ENCODE measurements at places on chromosomes 16 and 17. TPM values are rescaled to one million over a fixed set of nuclear protein-coding genes. Genes with fewer than 3 reads are reported as not detected.

DNA sequence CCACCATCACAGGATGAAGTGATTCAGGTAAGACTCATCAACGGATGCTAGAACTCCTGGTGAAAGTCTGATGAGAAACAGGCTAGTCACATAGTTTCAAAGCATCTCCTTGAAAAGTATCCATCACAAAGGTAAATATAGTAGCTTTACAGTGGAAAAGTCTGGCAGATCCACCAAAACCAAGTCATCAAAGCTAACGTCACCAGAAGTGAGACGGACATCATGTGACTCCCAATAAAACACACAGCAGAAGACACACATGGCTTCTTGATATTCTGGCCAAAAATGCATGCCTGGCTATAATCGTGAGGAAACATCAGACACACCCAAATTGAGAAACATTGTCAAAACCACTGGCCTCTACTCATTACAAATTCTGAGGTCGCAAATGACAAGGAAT, 17.9 kb upstream of the TRPV3 start:
- no peak overlapping the region for H3K4me3 ChIP-seq
- H3K27ac ChIP-seq, result no peak overlapping the region
- H3K4me1 ChIP-seq, result no peaks in the 10 kb centered on the region
- H3K36me3 ChIP-seq, result peaks cover 6% of the 10 kb centered on the region

DNA sequence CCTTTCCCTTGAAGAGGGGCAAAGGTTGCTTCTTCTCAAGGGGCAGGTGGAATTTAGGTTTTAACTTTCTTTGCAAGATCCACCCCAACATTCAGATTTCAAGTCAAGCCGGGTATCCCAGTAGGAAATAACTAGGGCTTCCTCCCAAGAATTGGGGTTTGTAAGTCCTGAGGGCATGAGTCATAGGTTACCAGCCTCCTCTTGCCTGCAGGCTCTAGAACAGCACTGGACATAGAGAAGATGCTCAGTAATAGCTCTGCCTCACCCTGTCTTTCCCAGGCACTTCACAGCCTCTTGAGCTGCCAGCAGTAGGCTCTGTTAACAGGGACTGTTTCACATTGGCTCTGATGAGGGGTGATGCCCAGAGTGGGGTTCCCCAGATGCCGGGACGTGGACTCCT, 35.8 kb upstream of the ZFP90 start:
- H3K27me3 ChIP-seq, result peaks cover 8% of the 10 kb centered on the region
- H3K27ac ChIP-seq, result no peak overlapping the region
- no peaks in the 10 kb centered on the region for H3K4me1 ChIP-seq
- no peaks in the 10 kb centered on the region for H3K36me3 ChIP-seq
- no peak overlapping the region for H3K4me3 ChIP-seq

DNA sequence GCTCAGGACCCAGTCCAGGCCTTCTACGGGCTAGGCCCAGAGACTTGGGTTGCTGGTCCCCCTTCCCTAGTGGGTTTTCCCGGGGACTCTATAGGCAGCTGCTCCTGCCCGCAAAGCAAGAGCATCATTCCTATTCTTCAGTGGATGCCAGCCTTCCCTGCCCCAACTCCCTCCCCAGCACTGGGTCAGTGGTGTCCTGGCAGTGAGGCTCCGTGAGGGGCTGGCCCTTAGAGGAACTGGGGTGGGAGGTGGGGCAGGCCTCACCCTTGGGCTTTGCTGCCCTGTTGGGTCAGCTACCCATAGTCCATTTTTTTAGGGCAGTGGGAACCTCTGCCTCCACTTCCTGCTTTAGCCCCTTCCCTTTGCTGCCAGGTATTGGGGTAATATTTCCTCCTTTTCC, 7.9 kb upstream of the PLEKHG4 start:
- no peaks in the 10 kb centered on the region for H3K27me3 ChIP-seq
- DNase-seq, result no peak
- H3K27ac ChIP-seq, result no peak overlapping the region
- peaks cover 15% of the 10 kb centered on the region for H3K36me3 ChIP-seq
- no peak overlapping the region for H3K4me3 ChIP-seq

DNA sequence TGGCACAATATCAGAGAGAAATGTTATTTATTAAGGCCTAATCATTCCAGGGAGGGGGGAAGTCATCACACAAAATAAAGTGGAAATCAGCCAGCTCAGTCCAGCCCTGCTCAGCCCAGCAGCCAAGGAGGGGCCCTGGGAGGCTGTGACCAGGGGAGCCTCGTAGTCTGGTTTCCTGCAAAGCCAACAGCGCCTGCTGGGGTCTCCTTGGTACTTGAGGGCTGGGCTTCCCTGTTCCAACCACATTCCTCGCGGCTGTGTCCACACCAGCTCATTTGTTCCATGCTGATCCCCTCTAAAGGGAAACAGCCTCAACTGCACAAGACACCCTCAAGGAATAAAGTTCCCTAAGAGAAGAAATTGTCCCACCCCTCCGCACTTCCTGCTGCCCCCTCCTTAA, 154.0 kb downstream of the TMEM132E start:
- DNase-seq, result no peak
- no peak overlapping the region for H3K4me3 ChIP-seq
- H3K4me1 ChIP-seq, result no peaks in the 10 kb centered on the region
- H3K36me3 ChIP-seq, result no peaks in the 10 kb centered on the region

- peaks cover 9% of the 10 kb centered on the region for H3K4me1 ChIP-seq
- H3K27ac ChIP-seq, result no peak overlapping the region
- H3K27me3 ChIP-seq, result peaks cover 16% of the 10 kb centered on the region
- H3K4me3 ChIP-seq, result no peak overlapping the region
- no peak for DNase-seq
- no peaks in the 10 kb centered on the region for H3K36me3 ChIP-seq
Measured at GRCh38 chr16:21194771-21195301, 16.5 kb downstream of the ZP2 start.

DNA sequence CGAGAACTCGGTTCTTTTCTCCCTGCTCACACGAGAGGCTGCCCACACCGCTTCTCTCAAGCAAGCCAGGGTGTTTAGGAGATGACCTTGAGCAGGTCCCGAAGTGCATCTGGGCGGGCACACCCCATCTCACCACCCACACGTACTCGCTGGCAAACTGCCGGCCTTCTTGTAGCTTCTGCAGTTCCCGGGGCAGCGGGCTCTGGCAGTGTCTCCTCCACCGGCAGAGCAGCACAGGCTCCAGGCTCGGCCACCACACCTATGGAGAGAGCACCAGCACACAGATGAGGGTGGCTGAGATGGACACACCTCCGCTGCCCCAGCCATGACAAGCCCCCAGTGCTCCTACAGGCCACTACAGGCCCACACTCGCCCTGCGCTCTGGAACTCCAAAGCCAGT, 23.5 kb downstream of the ZNF276 start:
- no peaks in the 10 kb centered on the region for H3K27me3 ChIP-seq
- peaks cover 68% of the 10 kb centered on the region for H3K36me3 ChIP-seq
- no peak overlapping the region for H3K4me3 ChIP-seq
- no peak overlapping the region for H3K27ac ChIP-seq
- no peak for DNase-seq

DNA sequence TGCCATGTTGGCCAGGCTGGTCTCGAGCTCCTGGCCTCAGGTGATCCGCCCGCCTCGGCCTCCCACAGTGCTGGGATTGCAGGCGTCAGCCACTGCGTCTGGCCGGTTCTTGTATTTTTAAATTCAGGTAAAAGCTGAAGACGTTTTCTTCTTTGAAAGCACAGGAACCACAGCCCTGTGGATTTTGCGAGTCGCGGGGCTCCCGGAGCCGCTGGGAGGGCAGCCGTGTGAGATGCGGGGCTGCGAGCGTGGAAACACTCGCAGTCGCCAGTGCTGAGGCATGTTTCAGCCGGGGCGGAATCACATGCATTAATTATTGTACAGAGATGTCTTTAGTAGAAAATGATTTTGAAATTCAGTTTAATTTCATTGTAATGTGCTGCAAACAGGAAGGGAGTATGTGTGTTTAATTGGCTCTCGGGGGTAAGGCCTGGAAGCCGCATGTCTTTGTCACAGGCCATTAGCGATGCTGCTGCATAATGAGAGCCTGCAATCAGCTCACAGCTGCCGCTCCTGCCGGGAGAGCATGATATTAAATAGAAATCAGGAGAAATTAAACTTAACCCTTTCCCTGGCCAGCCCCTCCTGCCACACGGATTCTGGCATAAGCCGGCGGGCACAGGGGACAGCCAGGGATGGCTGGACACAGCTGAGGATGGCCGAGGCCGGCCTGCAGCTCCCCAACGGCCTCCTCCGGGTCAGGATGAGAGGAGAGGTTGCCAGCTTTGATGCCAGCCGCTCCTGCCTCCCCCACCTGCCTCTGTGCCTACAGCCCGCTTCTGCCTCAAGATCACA, 35.4 kb upstream of the CDH15 start:
- no peaks in the 10 kb centered on the region for H3K27me3 ChIP-seq
- no peak overlapping the region for H3K27ac ChIP-seq
- peaks cover 24% of the 10 kb centered on the region for H3K36me3 ChIP-seq

DNA sequence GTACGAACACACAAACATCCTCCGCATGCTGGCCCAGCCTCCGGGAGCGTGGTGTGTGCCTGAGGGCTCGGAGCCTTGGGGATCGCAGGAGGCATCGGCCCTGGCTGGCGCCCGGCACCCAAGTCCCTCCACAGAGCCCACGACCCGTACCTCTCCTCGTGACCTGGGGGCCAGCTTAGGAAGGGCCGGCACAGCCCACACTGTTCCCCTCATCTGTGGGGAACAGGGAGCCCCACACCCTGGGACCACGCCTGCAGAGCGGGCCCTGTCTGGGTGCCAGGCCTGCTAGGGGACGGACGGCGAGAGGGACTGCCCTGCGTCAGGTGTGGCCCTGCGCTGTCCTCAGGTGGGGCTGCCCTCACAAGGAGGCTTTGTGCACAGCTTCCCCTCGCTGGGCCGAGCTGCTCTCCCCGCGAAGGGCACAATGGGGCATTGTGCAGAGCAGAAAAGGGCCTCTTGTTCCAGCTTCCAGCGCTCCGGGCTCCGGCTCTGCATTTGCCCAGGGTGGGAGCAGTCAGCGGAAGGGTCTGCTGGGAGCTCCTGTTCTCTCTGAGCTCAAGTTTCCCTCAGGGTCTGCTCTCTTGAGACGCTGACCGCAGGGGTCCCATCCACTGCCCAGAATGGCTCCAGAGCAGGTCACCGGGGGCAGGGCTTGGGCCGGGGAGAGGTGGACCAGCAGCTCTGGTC, 1.7 kb upstream of the LMF1 start:
- H3K27me3 ChIP-seq, result peaks cover 7% of the 10 kb centered on the region
- peaks cover 7% of the 10 kb centered on the region for H3K36me3 ChIP-seq
- H3K4me1 ChIP-seq, result peaks cover 8% of the 10 kb centered on the region
- no peak for DNase-seq
- no peak overlapping the region for H3K27ac ChIP-seq

The CSH2 gene
- not detected for total RNA-seq
